ENCODE measurements at places on chromosomes 2 and 18.

DNA sequence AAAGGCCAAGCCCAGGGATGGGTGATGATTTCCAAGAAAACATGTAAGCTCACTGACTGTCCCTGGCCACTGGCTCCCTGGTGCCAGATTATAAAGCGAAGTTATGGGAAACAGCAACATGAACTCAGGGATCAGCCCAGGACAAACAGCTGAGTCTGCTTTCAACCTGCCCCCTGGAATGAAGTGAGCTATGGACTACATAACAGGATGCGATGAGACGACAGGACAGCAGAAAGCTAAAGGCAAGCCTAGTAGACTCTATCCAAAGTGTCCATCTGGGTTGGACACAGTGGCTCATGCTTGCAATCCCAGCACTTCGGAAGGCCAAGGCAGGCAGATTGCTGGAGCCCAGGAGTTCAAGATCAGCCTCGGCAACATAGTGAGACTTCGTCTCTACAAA, 16.6 kb upstream of the KCMF1 start:
- DNase-seq, result no peak

DNA sequence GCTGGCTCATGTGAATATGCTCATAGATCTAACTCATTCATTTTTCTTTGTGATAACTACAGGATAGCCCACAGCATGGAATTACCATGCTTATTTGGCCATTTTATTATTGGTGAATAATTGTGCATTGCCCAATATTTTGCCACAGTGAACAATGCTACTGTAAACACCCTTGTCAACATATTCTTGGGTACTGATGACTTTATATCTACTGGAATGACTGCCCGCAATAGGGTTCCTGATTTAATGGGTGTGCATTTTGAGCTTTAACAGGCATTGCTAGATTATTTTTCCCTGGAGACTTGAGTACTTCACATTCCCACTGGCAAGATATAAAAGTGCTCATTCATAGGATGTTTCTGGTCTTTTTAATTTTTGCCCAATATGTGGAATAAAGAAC, 42.7 kb upstream of the EVA1A start:
- DNase-seq, result no peak

DNA sequence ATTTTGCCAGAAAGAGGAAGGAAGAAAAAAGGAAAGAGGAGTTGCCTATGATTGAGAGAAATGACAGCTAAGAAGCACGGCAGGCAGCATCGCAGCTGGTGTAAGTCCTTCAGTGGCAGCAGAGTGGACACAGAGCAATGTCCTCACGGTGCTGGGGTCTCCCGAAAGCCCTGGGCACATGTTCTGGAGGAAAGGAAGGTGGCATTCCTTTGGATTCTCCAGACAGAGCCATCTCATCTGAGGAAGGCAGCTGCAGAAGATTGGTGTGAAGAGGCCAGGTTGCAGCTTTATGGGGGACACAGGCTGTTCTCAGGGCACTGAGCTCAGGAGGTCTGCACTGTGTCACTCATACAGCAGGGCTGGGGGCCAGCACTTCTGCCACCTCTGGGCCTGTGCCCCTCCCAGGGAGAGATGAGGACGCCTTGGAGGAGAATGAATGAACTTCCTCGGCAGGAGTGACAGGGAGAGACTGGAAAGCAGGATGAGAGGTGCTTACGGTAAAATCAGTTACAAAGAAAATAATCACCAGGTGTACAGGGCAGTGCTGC, 252.0 kb upstream of the MYT1L start:
- DNase-seq, result no peak

DNA sequence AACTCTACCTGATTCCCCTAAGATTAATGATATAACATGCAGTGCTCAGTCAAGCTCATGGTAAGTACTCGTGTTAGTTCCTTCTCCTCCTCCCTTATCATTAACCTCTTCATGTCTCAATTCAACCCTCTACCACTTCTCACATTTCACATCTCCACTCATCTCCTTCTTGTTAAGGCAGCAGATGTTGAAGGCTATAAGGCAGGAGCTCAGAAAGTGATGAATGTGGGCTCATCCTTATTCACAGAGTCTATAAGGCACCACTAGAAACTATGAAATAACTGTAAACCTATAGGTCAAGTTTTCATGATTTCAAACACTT, 56.0 kb downstream of the CLHC1 start:
- no peak for DNase-seq

- DNase-seq, result no peak
Observed at GRCh38 chr2:68837861-68838341, 33.3 kb downstream of the BMP10 start.

All from activated CD4-positive, alpha-beta T cell treated with anti-CD3 and anti-CD28 coated beads for 48 hours (primary cell).